ENCODE measurements at places on chromosomes 2 and 18.

- DNase-seq, result no peak
These were observed 155.1 kb upstream of the LMAN1 start for GRCh38 chr18:59514203-59514602.

GRCh38 chr2:115574667-115575066 lies 1132.2 kb downstream of the DPP10 start:
- no peak for DNase-seq

DNA sequence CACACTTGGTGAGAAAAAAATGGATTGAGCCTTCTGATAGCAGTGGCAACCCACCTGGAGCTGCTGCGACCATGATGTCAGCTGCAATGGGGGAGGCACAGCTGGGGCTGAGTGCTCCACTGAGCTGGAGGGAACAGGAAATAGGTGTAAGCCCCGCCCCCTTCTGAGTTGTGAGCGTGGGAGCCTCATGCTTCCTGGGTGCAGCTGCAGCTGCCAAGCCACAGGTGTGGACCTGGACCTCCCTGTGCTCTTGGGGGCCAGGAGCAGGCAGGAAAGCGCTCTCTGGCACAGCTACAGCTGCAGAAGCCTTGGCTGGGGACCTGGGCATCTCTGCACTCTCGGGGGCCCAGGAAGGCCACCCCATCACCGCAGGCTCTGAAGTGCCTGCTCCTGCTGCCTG lies 970.6 kb downstream of the DCDC2C start:
- no peak for DNase-seq

DNA sequence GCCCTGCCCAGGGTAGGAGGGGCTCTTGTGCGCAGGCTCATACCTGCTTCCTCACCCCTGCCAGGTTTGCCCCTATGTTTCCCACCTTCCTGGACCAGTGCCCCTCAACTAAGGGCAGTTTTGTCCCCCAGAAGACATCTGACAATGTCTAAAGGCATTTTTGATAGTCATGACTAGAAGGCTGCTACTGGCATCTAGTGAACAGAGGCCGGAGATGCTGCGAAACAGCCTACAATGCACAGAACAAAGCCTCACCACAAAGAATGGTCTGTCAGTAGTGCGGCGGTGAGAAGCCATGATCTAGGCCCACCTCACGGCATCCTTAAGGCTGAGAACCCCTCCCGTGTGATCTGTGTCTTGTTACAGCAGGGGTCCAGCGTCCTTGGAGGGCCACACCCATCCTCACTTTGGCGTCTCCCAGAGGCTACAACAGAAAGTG lies 96.0 kb downstream of the TMEM17 start:
- no peak for DNase-seq

GRCh38 chr2:40062381-40062780 lies 283.3 kb upstream of the THUMPD2 start:
- no peak for DNase-seq

DNA sequence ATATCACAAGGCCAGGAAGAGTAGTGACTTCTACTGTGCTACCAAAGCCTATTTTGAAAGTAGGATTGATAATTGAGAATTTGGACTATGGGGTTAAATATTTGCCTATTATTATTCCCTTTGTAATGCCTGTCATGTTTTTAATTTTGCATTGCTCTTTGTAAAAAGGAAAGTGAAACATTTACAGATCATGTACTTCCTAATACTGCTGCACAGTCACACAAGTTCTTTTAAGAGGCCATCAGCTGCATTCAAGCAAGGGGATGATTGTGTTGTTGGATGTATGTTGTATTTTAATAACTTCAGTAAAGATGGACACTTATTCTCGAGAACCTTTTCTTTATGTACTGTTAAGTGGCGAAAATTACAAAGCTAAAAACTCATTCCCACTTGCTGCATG lies 70.1 kb downstream of the PLEKHA3 start:
- no peak for DNase-seq

DNA sequence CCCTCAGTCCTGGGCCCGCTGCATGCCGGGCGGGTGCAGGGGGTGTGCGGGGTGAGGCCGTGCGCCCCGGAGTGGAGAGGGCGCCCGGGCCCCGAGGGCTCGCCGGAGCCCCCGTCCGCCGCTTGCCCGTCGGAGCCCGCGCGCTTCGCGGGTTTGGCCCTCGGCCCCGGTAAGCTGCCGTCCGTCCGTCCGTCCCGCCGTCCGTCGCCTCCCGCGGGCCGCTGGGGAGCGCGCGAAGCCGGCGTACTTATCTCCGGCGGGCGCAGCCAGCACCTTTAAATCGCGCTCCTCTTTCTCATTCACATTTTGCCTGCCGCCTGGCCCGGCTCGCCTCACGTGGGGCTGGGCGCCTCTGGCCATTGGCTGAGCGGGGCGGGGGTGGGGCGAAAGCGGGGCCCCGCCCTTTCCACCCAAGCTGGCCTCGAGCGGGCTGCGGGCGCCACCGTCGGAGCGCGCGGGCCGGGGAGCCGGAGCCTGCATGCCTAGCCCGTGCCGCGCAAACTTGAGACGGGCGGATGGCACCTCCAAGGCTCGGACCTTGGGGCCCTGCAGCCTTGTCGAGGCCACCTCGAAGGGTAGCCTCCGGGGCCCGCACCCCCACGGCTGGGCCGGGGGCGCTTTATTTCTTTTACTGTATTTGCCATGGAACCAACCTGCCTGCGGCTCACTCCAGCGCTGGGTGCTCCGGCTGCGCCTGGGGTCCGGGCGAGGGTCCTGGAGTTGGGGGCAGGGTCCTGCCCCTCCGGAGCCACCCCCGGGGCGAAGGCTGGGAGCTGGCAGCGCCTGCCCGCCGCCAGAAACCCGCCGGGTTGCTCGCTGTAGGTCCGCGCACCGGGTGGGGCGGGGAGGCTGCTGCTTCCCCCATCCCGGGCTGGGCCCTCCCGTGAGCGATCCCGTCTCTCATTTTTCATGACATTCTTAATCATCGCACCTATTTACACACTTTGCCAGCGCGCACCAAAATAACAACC lies at the start of gene GBX2:
GBX2 (minus strand) TSS at position 277 of the 971 bp plus-strand sequence. CDS start 415 bp downstream, outside the sequence.
- no peak for DNase-seq

- no peak for DNase-seq
These were observed 258.9 kb upstream of the APCDD1 start for GRCh38 chr18:10195529-10195928.

DNA sequence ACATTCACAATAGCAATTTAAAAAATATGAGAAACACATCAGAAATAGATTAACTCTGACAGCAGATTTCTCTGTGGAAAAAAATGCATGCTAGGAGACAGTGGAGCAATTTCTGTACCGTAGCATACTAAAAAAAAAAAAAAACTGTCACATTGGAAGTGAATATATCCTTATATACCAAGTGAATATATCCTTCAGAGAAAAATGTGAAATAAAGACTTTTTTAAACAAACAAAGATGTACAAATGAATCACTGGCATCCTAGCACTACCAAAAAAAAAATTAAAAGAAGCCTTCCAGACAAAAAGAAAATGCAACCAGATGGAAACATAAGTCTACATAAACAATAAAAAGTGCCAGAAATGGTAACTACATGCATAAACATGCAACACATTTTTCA lies 169.4 kb downstream of the NBAS start:
- no peak for DNase-seq

- DNase-seq, result no peak
These were observed 42.1 kb upstream of the LAPTM4A start for GRCh38 chr2:20093263-20094141.

DNA sequence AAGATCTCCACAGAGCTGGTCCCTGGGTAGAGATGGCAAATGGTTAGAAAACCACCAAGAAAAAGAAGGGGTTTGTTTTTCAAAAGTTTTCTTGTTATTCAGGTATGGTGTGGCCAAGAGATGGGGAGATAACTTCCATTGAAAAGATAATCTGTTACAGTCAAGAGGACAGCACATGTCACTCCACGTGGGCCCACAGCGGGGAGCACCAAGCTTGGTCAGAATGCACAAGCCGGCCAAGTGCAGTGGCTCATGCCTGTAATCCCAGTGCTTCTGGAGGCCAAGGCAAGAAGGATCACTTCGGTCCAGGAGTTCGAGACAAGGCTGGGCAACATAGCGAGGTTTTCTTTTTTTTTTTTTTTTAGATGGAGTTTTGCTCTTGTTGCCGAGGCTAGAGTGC lies 6.0 kb upstream of the LCLAT1 start:
- no peak for DNase-seq

GRCh38 chr2:113156278-113157117 lies 17.3 kb upstream of the PSD4 start:
- DNase-seq, result no peak

- DNase-seq, result no peak
These were observed 93.6 kb downstream of the GYPC start for GRCh38 chr2:126749537-126749936.

- DNase-seq, result no peak
These were observed 72.7 kb upstream of the GLS start for GRCh38 chr2:190807886-190808285.

DNA sequence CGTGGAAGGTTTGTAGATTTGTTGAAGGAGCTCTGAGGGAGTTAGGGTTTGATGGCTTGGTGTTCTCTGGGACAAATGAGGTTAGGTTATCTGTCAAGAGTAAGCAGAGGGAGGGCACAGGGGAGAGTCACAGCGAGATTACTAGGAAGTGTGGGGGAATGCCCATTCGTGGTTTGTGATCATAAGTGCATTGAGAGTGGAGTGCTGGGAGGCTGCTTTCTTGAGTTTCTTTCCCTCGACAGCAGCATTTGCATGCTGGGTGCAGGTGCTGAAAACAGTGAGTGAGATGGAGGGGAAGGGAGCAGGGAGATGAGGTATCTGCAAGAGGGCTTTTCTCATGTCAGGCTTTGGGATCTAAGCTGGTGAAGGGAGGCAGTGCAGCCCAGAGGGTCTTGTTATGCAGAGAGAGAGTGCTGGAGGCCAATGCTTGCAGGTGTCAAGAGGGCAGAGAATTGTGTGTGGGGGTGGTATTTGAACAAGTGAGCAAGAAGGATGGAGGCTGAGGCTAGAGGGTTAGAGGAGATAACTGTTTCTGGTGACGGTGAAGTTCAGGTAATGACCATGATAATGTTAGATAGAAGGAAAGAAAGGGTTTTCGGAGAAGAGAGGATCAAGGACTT lies 8.8 kb downstream of the RALB start:
- DNase-seq, result no peak

DNA sequence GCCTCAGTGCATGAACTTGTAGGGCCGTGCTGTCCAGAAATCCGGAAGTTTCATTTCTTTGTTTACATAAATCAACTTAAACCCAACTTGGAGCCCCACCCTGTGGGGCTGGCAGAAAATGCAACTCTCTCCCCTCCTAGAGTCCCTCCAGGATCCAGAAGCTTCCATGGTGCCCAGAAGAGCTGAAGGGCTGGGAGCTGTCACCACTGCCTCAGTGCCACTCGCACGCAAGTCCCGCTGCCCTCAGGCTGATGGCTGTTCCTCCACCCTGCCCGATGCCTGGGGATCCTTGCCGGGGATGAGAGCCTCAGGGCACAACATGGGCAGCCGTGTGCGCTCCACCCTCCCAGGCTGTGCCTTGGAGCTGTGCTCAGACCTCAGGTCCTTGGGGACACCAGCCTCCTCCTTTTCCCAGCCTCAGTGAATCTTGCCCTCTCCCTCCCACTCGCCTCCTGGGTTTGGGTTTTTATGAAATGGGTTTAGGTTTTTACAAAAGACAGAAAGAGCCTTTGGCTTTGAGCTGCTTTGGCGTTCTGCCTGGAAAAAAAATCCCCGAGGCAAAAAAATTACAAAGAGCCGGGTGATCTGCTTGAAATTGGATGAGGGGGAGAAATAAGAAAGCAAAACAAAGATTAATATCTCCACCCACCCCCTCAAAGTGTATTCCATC lies 155.2 kb downstream of the TWIST2 start:
- no peak for DNase-seq

- no peak for DNase-seq
These were observed 35.8 kb downstream of the SLC9A4 start for GRCh38 chr2:102508863-102509262.

- DNase-seq, result no peak
These were observed 137.6 kb downstream of the COPS8 start for GRCh38 chr2:237223201-237223861.

DNA sequence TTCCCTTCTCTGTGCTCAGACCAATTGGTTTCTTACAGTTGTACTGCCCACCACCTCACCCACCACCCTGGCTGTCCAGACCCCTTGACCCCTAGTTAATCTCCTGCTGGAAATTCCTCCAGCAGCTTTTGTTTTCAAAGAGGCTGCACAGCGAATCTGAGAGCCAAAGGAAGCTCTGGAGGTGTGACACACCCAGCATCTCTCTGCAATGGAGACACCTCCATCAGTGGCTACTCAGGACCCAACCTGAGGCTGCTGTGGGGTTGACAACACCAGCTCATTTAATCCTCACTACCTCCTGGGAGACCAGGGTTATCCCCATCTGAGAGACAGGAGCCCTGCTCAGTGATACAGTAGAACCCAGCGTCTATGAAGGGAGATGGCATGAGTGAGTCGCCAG lies 86.4 kb downstream of the BIN1 start:
- no peak for DNase-seq

DNA sequence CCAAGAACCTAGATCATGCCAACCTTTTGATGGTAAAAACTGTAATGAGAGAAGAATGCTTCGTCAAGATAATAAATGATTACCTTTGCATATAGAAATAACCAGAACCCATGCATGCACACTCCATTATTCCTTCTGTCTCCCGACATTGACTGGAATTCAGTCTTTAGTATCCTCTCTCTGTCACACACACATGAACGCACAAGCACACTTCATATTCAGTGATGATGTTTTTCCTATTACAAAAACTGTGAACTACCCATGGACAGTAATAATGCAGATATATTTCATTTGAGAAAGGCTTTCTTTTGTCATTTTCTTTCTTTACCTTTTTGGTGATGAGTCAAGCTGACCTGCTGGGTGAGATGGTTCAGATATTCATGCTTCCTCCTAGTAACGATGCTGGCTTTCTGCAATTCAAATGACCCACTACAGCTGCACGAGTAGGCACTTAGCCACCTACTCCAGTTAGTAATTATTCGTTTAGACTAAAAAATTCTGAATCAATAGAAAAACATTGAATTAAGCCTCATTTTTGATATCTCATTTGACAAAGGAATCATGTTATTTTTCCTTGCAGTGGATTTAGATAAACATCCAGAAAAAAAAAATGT lies 382.2 kb downstream of the TGIF1 start:
- no peak for DNase-seq

DNA sequence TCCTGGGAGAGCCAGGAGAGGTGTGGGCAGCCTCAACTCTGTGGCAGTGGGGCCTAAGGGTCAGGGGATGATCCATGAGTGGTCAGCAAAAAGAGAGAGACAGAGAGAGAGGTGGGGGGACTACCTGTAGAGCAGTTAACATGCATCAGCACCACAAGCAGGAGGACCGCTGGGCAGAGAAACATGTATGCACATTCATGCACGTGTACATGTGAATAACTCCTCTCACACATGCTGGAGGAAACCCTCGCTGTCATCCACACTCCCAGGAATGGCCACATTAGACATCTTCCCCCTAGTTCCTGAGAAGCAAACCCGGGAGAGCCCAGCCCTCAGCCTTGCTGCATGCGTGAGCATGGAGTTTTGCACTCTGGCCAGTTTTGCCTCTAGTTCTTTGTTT lies 166.1 kb downstream of the SMAD7 start:
- no peak for DNase-seq

All from cortex of kidney (tissue), 1 donor.